ENCODE measurements at places on chromosomes 1 and 21.
A peak's percentile ranks its signal among the peaks of the same experiment; 100 is the strongest.

GRCh38 chr21:41068967-41069642 is 98.9 kb upstream of the BACE2 start:
- no peak overlapping the region for H3K27ac ChIP-seq
- H3K27me3 ChIP-seq: peaks cover 26% of the 10 kb centered on the region
- H3K4me1 ChIP-seq: peaks cover 11% of the 10 kb centered on the region
- peak; percentile 93 for DNase-seq
- H3K36me3 ChIP-seq: no peaks in the 10 kb centered on the region
- H3K4me3 ChIP-seq: peak overlapping the region; percentile 75

DNA sequence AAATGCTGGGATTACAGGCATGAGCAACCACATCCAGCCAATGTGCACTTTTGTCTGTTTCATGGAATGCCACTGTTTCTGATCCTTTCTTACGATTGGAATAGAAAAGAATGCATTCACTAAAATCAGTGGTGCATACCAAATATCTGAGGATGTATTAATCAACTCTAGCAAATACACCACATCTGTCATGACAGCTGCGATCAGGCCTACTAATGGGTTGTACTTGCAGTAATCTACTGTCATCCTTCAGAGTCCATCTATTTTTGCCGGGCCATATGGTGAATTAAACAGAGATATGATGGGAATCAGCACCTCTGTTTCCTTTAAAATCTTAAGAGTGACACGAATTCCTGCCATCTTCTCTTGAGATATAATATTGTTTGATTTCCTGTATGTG is 8.5 kb upstream of the USP1 start:
- H3K27ac ChIP-seq: no peak overlapping the region
- no peaks in the 10 kb centered on the region for H3K4me1 ChIP-seq
- H3K36me3 ChIP-seq: no peaks in the 10 kb centered on the region
- peaks cover 18% of the 10 kb centered on the region for H3K27me3 ChIP-seq
- no peak overlapping the region for H3K4me3 ChIP-seq

DNA sequence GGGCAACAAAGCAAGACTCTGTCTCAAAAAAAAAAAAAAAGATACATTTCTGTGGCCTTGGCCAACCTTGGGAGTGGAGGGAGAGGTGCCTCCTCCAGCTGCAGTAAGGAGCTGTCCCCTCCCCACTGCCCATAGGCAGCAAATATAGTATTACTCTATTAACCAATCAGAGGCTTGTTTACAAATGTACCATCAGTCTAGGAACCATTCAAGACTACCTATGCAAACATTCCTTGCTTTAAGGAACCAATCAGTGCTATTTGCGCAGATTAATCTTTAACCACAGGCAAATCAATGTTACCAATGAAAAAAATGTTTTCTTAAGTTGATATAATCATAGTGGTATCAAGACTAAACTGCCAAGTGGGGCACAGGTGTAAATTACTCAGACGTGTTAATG is 1.1 kb downstream of the CELA2A start:
- no peak overlapping the region for H3K4me3 ChIP-seq
- H3K4me1 ChIP-seq: peaks cover 31% of the 10 kb centered on the region
- no peak overlapping the region for H3K27ac ChIP-seq
- H3K36me3 ChIP-seq: no peaks in the 10 kb centered on the region
- no peak for DNase-seq

- H3K4me1 ChIP-seq: peaks cover 18% of the 10 kb centered on the region
- no peak for DNase-seq
- no peak overlapping the region for H3K4me3 ChIP-seq
- no peaks in the 10 kb centered on the region for H3K27me3 ChIP-seq
- no peak overlapping the region for H3K27ac ChIP-seq
- H3K36me3 ChIP-seq: no peaks in the 10 kb centered on the region
These were observed 46.7 kb upstream of the RABGAP1L start for GRCh38 chr1:174112489-174113162.

DNA sequence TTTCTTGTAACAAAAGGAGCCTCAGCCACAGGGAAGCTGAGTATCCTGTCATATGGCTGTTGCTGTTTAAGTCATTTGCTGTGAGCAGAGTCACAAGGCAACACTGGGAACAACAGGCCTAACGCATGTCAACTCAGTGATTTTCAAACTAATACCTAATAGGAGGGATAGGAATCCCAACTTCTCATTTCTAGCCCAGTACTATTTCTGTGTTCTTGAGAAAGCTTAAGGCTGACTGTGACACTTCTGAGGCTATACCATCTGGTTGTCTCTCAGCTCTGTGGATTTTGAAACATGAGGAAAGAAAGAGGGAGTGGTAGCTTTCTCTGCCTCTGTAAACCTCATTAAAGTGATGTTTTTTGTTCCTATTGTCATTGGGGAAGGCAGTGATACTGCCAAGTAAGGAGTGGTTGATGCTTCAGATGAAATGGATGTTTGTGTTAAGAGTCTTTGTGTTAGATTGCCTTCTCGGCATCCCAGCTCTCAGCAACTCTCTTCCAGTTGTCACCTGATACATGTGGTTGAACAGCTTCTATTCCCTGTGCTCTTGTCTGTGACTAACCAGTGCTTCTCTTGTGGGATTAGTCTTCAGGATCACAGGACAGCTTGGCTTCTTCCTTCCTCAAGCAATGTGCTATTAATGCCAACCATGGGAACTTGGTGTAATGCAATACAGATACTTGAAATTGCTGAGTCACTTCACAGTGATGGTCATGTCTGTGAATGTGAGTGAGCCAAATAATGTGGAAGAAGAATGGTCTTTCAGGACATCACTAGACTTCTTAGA is 166.8 kb upstream of the IVNS1ABP start:
- H3K27me3 ChIP-seq: peaks cover 9% of the 10 kb centered on the region
- no peak overlapping the region for H3K4me3 ChIP-seq
- no peak for DNase-seq
- peak overlapping the region; percentile 98 for H3K27ac ChIP-seq

- no peak overlapping the region for H3K4me3 ChIP-seq
- H3K27me3 ChIP-seq: peaks cover 13% of the 10 kb centered on the region
- peaks cover 23% of the 10 kb centered on the region for H3K4me1 ChIP-seq
- no peak for DNase-seq
- no peak overlapping the region for H3K27ac ChIP-seq
These were observed 18.8 kb downstream of the BATF3 start for GRCh38 chr1:212680680-212681389.

GRCh38 chr1:23395849-23396248 is 26.2 kb upstream of the ZNF436 start:
- peaks cover 10% of the 10 kb centered on the region for H3K4me1 ChIP-seq
- peaks cover 6% of the 10 kb centered on the region for H3K27me3 ChIP-seq
- no peak for DNase-seq
- no peak overlapping the region for H3K4me3 ChIP-seq

GRCh38 chr1:63042278-63042677 is 258.3 kb downstream of the ATG4C start:
- no peak for DNase-seq
- peaks cover 4% of the 10 kb centered on the region for H3K27me3 ChIP-seq
- peaks cover 13% of the 10 kb centered on the region for H3K4me1 ChIP-seq
- H3K36me3 ChIP-seq: no peaks in the 10 kb centered on the region
